Glomerular endothelial cell (primary cell): ENCODE measurements at places on chromosomes 2 and 18. TPM values are rescaled to one million over a fixed set of nuclear protein-coding genes. Genes with fewer than 3 reads are reported as not detected.

Gene PRSS56
- total RNA-seq, result not detected in 2 replicates

Gene FEV
- not detected in 2 replicates for total RNA-seq

GRCh38 chr18:61803393-61803792 lies 89.4 kb downstream of the RNF152 start:
- no peak for DNase-seq

GRCh38 chr2:157785866-157786662 lies 90.1 kb downstream of the ACVR1 start:
- no peak for DNase-seq

GRCh38 chr2:119289642-119290041 lies 66.0 kb downstream of the STEAP3 start:
- DNase-seq, result no peak
